ENCODE measurements at places on chromosomes 4 and X. TPM values are rescaled to one million over a fixed set of nuclear protein-coding genes. Genes with fewer than 3 reads are reported as not detected.

SLC10A6 gene
- 0.25 TPM for total RNA-seq

ZCCHC12 gene
- not detected for total RNA-seq

SMIM10 gene
- 0.33 TPM for total RNA-seq

PLAC8 gene
- total RNA-seq: 9.9 TPM

- DNase-seq: no peak
Measured at GRCh38 chr4:58983887-58984286, 1873.7 kb upstream of the IGFBP7 start.

GRCh38 chr4:53558065-53558801 lies 33.1 kb downstream of the LNX1 start:
- DNase-seq: no peak

All from liver (tissue), 10 donors.